ENCODE measurements at places on chromosomes 6 and 20. TPM values are rescaled to one million over a fixed set of nuclear protein-coding genes. Genes with fewer than 3 reads are reported as not detected.

POU5F1 gene
- total RNA-seq, result not detected

C6orf15 gene
- total RNA-seq, result not detected

PAX1 gene
- not detected for total RNA-seq

ZFP57 gene
- not detected for total RNA-seq

PPP1R16B gene
- total RNA-seq, result 10.1 TPM

SLC25A27 gene
- total RNA-seq, result 26.1 TPM

FOXS1 gene
- total RNA-seq, result 0.74 TPM

SLPI gene
- not detected for total RNA-seq

MLN gene
- not detected for total RNA-seq

KIF13A gene
- total RNA-seq, result 14.5 TPM

VWA7 gene
- 0.98 TPM for total RNA-seq

MAFB gene
- 11.1 TPM for total RNA-seq

TRIM40 gene
- total RNA-seq, result not detected

SLC22A1 gene
- not detected for total RNA-seq

NOX3 gene
- not detected for total RNA-seq

TFAP2C gene
- 3.9 TPM for total RNA-seq

SH3BGRL2 gene
- 16.5 TPM for total RNA-seq

PROKR2 gene
- 9.3 TPM for total RNA-seq

PRRT1 gene
- total RNA-seq, result 0.74 TPM

RUNX2 gene
- 0.49 TPM for total RNA-seq

BPIFA2 gene
- total RNA-seq, result not detected

SLC18B1 gene
- total RNA-seq, result 10.8 TPM

THBS2 gene
- 11.3 TPM for total RNA-seq

KPNA5 gene
- total RNA-seq, result 32.7 TPM

SPEF1 gene
- 0.98 TPM for total RNA-seq

WFDC12 gene
- total RNA-seq, result not detected

WFDC5 gene
- total RNA-seq, result not detected

PTCRA gene
- total RNA-seq, result not detected

TTK gene
- total RNA-seq, result 4.4 TPM

PSMB8 gene
- total RNA-seq, result 2.0 TPM

IRAK1BP1 gene
- total RNA-seq, result 15.0 TPM

AHI1 gene
- total RNA-seq, result 36.1 TPM

Measured in temporal lobe (tissue), 4 donors.